ENCODE measurements at places on chromosomes 7 and 10. TPM values are rescaled to one million over a fixed set of nuclear protein-coding genes. Genes with fewer than 3 reads are reported as not detected.

GRCh38 chr7:98630770-98631169 lies 13.7 kb downstream of the NPTX2 start:
- DNase-seq: no peak

The SLC16A9 gene
- total RNA-seq: 2.4 TPM

DNA sequence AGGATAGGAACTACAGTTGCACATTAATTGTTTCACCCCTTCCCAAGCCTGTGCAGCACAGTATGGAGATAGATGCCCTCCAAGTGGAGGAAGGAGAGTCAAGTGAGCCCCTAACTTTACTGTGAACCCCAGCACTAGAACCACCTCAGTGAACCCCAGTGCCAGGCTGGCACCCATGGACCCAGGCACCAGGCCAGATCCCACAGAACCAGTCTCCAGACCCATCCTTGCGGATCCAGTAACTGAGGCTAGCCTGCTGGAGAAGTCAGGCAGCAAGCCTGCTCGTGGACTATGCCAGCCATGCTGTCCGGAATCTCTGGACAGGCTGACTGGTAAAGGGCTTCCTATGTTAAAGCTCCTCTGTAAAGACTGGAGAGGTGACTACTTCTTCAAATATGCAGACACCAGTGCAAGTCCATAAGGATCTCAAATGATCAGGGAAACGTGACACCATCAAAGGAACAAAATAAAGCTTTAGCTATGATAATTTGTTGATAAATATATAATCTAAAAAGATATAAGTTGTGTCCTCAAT lies 27.7 kb downstream of the SHOC2 start:
- DNase-seq: no peak

The PAPSS2 gene
- 0.27 TPM for total RNA-seq

- peak; percentile 3 for DNase-seq
Observed at GRCh38 chr10:88553116-88553752, 29.9 kb downstream of the RNLS start.

- DNase-seq: no peak
Observed at GRCh38 chr10:84185526-84186175, 8.7 kb upstream of the CDHR1 start.

Measured in activated naive CD8-positive, alpha-beta T cell treated with anti-CD3 and anti-CD28 coated beads for 36 hours (primary cell).